Activated CD4-positive, alpha-beta T cell treated with anti-CD3 and anti-CD28 coated beads for 24 hours (primary cell): ENCODE measurements at places on chromosomes 7 and 10.

GRCh38 chr7:20190560-20191390 lies 26.4 kb downstream of the MACC1 start:
- DNase-seq, result no peak

- no peak for DNase-seq
Measured at GRCh38 chr10:118966076-118966849, 63.3 kb upstream of the NANOS1 start.

DNA sequence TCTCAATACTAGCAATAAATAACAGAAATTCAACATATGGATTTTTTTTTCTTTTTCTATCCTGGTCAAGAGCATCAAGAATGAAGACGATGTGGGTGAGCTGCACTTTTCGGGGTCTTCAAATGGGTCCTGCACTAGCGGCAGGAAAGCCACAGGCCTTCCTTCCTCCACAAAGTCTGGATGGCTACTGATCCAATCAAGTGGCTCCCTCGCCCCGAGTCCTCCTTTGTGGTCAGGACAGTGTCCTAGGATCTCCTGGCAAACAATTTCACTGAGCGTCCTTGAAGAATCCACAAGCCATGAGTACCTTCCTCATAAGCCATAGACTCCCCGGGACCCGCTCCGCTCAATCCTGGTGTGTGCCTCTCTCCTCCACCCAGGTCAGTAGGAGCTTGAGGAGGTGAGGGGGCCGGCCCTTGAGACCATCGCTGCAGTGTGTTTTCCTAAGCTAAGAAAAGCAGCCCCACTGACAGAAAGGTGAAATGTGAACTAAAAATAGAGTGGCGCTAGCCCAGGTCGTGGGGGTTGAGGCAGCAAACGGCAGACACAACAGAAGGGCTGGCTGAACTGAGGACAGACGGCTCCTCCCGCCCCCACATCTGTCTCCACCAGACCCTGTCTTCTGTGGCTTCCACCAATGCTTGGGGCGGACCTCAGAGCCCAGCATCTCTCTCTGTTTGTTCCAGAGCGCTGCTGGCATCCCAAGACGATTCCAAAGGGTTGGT lies 202.3 kb downstream of the HERPUD2 start:
- no peak for DNase-seq

DNA sequence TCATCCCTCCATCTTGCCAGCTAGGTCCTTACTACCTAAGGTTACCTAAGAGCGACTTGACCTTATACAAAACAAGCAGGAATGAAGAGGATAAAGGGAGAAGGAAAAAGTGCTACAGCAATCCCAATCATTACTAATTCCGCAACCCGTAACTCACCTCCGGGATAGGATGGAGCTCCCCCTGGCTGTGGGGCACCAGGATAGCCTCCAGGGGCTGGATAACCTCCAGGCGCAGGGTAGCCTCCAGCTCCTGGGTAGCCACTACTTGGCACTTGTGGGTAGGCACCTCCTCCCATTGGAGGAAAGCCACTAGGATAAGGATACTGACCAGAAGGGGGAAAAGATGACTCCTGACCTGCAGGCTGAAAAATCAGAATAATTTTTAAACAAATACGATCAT lies 15.8 kb downstream of the ANXA7 start:
- no peak for DNase-seq

GRCh38 chr7:134018306-134018705 lies 108.8 kb upstream of the LRGUK start:
- no peak for DNase-seq
